Femur (tissue), 1 donor: ENCODE measurements at places on chromosomes 13 and 19.
A peak's percentile ranks its signal among the peaks of the same experiment; 100 is the strongest.

- DNase-seq: peak; percentile 35
These were observed 4.6 kb downstream of the KLF12 start for GRCh38 chr13:74129500-74130191.

DNA sequence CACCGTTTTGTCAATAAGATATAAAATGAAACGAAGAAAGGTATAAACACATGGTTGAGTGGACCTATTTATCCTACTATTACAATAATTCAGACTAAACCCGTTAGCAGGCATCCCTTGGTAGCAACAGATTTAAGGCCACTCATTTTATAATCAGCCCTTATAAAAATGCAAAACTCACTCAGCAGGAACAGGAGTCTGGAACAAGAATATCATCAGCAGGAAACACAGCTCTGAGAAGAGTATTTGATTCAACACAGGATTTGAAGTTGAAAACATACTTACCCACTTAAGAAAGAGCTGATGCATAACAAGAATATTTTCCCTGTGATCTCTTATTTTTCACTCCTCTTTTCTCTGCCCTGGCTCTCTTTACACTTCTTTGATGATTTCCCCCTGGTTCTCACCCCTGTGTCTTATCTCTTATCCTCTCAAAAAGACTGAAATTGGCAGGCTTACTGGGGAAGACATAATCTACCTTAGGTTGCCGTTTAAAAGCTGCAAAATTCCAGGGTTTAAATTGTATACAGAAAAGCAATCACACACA, 1722.7 kb downstream of the SLITRK5 start:
- DNase-seq: no peak

DNA sequence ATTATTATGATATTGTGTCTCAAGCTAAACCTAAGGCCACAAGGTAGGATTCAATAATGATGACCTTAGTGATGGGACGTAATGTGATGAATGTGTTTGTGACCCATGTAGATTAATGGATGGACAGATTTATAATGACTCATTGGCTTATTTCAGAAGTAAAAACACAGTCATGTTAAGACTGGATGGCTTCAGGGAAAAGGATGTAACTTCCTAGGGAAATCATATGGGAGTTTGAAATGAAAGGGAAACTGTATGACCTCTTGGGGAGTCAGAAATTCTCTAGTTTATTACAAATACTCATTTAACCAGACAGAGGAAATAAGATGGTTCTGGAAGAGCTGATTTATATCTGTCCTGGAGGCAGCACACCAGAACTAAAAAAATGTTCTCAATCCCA, 2.9 kb downstream of the EDNRB start:
- no peak for DNase-seq

GRCh38 chr13:40243982-40244381, 422.5 kb downstream of the FOXO1 start:
- DNase-seq: no peak

DNA sequence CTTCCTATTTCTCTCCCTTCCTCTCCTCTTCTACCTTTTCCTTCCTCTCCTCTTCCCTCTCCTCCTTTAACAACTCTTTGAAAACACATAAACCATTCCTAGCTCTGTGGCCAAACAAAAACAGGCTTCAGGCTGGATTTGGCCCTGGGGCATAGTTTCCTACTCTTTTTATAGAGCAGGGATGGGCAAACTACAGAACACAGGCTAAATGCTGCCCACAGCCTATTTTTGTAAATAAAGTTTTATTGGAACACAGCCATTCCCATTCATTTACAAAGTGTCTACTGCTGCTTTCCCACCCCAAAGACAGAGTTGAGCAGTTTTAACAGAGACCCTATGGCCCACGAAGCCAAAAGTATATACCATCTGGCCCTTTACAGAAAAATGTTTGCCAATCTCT, 35.4 kb downstream of the LHFPL6 start:
- no peak for DNase-seq

- no peak for DNase-seq
These were observed 8.9 kb upstream of the FARP1 start for GRCh38 chr13:98133946-98134345.

DNA sequence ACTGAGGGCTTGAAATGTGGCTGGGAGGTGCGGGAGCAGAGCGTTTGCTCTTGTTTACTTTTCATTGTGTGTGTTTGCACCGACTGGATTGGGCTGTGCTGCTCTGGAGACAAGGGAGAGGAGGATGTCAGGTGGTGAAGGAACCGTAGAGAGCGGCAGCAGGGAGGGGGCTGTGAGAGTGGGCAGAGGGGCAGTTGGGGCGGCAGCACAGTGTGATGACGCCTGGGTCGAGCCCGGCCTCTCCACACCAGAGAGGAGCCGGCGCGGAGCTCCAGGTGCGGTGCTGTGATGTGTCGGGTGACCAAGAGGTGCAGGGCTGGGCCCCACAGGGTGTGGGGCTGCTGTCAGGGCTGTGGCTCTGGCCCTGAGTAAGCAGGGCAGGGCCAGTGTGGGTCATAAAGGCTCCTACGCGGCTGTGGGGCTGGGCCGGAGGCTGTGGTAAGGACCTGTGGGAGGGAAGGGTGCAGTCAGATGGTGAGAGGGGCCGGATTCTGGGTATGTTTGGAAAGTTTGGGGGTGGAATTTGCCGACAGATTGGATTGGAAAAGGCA, 10.5 kb downstream of the NAXD start:
- DNase-seq: no peak

DNA sequence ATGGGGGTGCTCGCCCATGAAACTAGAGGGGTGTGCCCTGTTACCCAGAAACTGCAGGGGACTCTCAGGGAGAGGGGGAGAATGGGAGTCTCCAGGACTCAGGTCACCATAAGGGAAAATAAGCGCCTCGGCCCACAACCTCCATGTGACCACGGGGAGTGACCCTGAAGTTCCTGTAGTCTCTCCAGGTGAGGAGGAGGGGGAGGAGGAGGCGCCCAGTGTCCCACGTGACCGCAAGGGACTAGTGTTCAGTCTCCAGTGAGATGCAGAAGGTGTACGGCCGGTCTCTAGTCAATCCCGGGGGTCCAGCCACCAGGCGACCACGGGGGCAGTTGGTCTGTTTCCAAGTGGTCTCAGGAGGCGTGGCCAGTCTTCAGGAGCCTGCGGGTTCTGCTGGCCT, 16.0 kb downstream of the TM6SF2 start:
- no peak for DNase-seq

- DNase-seq: no peak
These were observed 14.0 kb downstream of the CD70 start for GRCh38 chr19:6576869-6577475.

- DNase-seq: no peak
These were observed 7.6 kb downstream of the DNAJB1 start for GRCh38 chr19:14510311-14511228.

GRCh38 chr13:36130193-36130551, 1.0 kb downstream of the DCLK1 start:
- no peak for DNase-seq

GRCh38 chr13:40163066-40164000, 503.1 kb downstream of the FOXO1 start:
- peak; percentile 57 for DNase-seq

DNA sequence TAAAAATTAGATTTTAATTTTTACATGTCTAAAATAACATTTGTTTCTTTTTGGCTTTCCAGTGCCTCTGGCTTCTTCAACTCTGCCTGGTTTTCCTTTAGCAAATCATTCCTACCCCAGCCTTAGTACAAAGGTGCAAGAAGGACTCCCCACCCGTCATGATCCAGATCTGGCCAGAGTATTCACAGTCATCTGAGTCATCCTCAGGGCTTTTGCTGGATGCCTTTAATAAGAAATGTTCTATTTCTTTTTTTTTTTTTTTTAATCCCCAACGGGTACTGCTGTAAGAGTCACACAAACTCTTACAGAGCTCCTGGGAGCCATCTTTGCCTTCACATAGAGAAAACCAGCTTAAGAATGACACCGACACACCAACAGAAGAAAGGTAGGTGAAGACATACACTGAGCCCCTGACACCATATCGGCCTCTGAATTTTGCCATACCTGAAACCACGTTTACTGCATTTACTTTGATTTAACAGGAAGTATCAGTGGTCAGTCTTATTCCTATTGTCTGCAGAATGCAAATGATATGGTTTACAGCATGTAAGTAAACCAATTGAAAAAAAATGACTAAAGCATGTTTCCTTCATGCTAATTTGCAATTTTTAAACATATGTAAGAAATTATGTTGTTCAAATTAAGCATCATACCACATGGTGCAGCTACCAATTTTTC, 184.4 kb downstream of the NALCN start:
- no peak for DNase-seq

DNA sequence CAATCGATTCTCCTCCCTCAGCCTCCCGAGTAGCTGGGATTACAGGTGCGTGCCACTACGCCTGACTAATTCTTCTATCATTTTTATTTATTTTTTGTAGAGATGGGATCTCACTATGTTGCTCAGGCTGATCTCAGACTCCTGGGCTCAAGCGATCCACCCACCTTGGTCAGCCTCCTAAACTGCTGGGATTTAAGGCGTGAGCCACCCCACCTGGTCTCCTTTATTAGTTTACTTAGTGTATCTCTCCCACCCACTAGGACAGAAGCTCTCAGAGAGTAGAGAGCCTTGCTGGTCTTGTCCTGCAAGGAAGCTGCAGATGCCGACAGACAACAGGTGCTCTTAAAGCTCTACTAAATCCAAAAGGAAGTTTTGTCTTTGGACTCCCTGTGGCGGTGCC, 2.5 kb upstream of the LRRC8E start:
- DNase-seq: no peak

DNA sequence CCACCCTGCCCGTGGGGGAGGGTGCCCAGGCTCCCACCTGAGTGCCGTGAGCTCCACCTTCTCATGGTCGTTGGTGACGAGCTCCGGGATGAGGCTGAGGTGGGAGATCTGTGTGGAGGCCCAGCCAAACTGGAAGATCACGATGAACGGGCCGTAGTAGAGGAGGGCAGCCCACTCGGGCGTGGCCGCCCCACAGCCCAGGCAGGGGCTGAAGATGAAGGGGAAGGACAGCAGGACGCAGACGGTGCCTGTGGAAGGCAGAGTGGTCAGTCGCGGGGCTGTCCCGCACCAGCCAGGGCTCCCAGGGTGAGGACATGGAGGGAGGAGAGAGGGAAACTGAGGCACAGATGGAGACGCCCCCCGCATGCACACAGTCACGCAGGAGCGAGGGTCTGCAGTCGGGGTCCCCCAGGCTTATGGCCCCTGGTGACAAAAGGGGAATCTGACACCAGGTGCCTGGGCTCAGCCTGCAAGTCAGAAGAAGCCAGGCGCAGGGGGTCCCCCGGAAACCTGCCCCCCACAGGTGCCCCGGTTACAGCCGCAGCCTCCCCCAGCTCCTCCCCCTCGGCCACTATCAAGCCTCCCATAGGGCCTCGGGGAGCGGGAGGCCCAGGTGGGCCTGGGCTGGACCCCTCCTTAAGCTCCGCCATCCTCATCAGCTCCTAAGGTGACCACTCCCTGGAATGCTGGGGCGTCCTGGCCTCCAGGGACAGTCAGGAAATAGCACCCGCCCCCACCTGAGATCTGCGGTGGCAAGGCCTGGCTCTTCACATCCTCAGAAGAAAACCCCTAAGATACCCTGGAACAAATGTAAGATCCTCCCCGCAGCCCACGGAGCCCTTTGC, 6.2 kb downstream of the MFSD12 start:
- no peak for DNase-seq

- DNase-seq: peak; percentile 87
These were observed at the start of gene NAT14 for GRCh38 chr19:55484593-55485438. NAT14 (plus strand) TSS chr19:55485188; CDS start chr19:55485709, 521 bp downstream.

GRCh38 chr13:20171364-20171763, 10.5 kb upstream of the GJA3 start:
- DNase-seq: no peak

- DNase-seq: no peak
These were observed 117.3 kb downstream of the RAB20 start for GRCh38 chr13:110444226-110444653.

DNA sequence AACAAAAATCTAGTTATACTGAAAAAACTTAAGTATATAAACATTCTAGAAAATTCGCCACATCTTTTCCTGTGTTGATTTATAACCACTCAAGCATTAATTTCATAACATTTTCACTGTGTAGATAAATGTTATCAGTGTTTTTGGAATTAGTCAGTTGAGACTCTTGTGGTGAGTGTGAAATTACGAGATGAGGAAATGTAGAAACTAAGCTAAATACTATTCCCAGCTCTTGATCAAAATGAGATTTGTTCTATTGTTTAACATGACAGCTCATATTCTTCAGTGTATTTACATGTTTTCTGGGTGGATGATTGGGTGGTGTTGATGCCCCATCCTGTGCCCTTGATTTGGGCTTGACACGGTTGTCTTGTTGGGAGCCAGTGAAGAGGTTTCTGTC, 406.8 kb downstream of the DACH1 start:
- DNase-seq: no peak

GRCh38 chr13:40470660-40471059, 195.8 kb downstream of the FOXO1 start:
- peak; percentile 68 for DNase-seq

DNA sequence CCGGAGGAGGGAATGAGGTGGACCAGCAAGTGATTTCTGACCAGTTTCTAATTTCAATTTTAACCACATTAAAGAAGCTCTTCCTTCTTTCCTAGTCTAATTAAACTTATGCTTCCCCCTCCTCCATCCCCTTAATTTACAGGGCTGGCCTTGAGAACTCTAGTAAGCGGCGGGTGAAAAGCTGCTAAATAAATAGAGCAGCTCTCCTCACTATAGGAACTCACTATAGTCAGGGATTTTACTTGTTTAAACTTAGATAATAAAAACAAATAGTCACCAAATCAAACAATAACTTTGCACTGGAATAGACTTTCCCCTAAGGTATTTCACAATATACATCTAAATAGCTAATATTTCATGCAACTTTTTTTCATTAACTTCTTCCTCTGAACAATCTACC, 1838.2 kb upstream of the PRR20A start:
- no peak for DNase-seq

- DNase-seq: no peak
These were observed 163.0 kb downstream of the EFNB2 start for GRCh38 chr13:106372199-106373155.

DNA sequence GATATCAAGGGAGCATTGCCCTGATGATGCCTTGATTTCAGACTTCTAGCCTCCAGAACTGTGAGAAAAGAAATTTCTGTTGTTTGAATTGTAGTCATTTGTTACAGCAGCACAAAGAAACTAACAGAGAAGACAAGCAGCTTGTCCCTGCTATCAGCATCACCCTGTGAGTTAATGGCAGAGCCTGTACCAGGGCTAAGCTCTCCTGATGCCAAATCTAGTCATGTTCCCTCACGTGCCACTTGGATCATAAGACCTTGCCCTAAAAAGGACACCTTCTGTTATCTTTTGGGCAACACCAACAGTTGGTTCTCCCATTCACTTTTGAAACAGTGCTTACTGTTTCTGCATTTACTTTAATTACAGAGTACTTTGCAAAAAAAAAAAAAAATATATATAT, 14.8 kb downstream of the RCBTB2 start:
- DNase-seq: no peak

DNA sequence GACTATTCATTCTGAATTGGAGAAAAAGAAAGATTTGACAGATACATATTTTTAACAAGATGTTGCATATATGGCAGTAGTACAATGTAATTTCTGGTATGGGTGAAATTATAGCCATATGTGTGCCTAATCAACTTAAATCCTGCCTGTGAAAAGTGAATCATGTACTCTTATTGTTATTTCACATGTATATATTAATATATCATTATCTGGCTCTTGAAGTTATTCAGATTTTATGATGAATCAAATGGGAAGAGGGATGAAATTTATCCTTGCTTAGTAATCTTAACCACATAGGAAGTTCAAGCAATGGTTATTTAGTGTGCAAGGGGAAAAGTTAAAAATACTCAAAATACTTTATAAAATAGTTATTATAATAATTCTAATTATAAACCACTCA, 80.5 kb downstream of the GPC6 start:
- DNase-seq: no peak
